ENCODE measurements at places on chromosomes 1 and 21. TPM values are rescaled to one million over a fixed set of nuclear protein-coding genes. Genes with fewer than 3 reads are reported as not detected.

The IFNLR1 gene
- 4.4 TPM for polyA plus RNA-seq

The RHOU gene
- polyA plus RNA-seq, result 17.3 TPM

The ZNF683 gene
- polyA plus RNA-seq, result not detected

The LENEP gene
- 1.4 TPM for polyA plus RNA-seq

The TFF2 gene
- not detected for polyA plus RNA-seq

The BARHL2 gene
- not detected for polyA plus RNA-seq

DNA sequence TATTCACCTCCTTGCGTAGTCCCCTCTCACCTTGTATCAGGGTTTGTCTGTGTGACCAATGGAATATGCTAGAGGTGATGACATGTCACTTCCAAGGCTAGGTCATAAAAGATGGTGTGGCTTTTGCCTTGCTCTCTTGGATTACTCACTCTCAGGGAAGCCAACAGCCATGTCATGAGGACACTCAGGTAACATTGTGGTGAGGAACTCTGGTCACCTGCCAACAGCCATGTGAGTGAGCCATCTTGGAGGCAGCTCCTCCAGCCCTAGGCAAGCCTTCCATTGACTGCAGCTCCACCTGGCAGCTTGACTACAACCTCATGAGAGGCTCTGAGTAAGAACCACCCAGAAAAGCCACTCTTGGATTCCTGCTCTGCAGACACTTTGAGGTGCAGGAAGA lies 11.0 kb upstream of the HEYL start:
- DNase-seq, result no peak

DNA sequence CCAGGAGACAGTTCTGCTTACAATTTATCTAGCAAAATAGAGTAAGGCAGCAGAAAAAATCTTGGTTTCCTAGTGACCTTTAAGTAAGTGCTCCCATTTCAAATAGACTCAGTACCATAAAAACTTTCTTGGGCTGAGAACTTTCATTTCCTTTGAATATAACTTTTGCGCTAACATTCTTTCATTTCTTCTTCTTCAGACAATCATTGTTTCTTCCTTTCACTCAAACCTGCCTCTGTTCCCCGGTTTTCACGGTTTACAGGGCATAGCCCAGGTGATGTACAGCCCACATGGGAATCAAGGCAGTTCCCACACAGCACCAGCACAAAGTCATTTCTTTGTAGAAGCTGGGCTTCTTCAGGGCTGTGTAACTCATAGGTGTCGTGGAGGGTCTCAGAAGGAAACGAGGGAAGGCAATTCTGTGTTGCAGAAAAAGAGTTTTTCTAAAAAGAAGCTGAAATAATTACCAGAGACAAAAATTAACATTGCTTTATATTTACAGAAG lies 611.6 kb downstream of the SMYD3 start:
- no peak for DNase-seq

DNA sequence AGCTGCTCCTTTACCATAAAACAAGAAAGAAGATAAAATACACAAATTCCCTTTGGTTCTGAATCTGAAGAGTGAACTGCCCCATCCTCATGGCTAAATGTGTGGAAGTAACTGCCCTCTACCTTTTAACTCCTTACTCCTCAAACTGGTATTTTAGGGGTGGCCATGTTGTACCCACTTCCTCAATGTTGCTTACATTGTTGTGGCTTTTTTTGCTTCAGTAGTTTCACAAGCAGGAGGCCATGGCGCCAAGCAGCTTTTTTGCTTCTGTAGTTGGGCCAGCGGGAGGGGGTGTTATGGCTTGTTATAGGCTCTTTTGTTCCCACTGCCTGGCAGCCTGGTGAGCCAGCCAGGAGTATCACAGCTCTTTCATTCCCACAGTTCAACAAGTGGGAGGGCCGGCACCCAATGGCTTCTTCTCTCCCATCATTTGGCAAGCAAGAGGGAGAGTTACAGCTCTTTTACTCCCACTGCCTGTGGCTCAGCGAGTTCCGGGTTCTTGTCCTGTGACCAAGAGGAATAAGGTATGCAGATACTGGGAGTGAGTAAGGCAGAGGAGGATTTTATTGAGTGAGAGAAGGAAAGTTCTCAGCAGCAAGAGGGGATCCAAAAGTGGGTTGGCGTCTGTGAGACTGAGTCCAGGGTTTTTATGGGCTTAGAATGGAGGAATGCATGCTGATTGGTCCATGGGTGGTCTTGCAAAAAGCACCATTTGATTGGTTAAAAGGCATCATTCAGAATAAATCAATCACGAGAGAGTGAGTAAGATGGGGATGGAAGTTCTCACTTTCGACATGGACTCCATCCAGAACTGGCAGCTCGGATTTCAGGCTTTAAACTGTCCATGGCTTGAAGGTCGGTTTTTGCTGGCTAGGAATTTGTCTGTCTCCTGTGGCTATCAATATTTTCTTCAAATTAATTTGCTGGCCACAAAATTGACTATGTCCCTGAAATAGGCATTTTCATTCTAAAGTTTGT lies 429.6 kb downstream of the HLX start:
- no peak for DNase-seq

DNA sequence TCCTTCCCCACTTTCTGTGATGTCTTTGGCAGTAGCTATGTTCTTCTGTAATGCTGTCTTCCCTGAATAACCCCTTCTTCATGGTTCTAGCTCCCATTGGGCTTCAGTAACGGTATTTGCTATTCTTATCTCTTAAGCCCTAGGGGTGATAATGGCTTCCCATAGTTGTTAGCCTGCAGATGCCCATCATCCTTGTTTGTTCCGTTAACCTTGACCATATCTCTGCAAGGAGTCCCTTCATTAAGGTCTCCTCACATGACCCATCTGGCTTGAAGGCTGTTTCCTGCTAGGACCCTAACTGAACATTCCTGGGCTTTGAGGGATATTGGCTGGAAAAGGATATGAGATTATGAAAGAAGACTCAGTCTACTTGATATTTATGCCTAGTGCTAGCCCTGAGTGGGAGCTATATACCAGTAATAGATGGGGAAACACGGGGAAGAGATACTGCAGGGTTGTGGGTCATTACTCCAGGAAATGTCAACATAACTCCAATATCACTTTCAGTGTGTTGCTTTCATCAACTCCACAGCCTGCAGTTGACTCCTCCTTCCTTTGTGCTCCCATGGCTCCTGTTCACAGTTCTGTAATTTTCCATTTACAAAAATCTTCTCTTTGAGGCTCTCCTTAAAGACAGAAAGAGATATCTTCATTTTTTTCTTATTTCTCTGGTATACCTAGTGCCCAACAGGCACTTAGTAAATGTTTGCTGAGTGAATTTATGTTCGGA lies 2.5 kb downstream of the MR1 start:
- no peak for DNase-seq

GRCh38 chr1:154459080-154459479 lies 42.9 kb upstream of the TDRD10 start:
- no peak for DNase-seq

DNA sequence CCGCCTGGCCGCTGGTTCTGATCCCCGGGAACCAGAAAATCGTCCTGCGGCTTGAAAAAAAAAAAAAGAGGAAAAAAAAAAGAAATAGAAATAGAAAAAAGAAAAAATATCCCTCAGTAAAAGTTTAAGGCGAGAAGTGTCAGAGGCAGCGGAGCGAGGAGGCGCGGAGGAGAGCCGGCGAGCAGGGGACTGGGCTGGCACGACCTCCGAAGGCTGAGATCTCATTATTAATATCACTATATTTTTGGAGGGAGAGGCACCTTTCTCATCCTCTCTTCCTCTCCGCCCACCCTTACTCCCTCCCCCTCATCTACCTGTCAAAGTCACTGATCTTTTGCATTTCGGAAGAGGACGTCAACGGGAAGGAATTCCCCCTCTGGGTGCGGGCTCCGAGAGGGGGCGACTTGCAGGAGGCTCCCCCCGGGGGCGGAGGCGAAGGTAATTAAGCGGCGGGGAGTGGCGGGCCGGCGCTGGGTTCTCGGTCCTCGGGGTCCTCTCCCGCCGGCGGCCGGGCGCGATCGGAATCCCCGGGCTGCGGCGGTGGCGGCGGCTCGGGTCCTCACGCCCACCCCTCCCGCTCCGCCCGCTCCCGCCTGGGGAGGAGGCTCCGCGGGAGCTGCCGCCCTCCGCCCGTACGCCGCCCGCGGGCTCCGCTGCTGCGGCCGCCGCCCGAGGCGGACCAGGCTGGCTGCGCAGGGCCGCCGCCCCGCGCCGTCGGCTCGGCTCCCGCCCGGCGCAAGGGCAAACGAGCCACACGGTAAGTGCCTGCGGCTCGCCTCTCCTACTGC lies at the start of gene NTNG1:
NTNG1 (plus strand) TSS at position 337 of the 788 bp plus-strand sequence.
- no peak for DNase-seq

GRCh38 chr1:15260418-15261154 lies 13.6 kb downstream of the FHAD1 start:
- no peak for DNase-seq

DNA sequence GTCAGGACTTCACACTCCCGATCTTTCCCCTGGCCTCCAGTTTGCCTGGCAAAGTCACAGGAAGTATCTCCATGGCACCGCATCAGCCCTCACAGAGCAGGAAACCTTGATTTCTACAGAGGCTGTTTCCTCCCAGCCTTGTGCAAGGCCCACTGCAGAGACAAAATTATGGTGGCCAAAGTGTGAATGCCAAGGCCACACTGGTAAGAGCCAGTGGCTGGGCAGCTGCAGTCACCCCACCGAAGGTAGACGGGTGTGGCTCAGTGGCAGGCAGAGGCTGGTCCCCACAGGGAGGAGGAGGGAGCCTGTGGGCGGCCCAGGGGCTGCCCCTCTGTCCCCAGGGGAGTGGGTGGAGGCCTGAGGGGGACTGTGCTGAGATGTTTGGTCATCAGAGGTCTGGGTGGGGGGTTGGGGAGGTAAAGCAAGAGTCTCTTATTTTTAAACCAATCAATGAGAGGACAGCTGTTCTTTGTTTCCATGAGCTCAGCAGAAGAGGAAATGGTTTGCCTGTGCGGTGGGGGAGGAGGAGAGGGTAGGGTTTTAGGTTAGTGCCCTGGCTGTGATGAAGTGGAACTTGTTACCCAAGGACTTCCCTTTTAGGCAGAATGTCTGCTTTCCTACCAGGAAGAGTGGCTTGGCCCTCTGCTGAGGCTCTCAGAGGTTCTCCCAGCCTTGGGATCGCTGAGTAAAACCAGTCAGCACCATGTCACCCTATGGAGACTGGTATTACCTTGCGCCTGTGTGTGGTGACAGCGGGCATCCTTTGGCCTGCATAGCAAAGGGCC lies 18.0 kb upstream of the BTG2 start:
- no peak for DNase-seq

DNA sequence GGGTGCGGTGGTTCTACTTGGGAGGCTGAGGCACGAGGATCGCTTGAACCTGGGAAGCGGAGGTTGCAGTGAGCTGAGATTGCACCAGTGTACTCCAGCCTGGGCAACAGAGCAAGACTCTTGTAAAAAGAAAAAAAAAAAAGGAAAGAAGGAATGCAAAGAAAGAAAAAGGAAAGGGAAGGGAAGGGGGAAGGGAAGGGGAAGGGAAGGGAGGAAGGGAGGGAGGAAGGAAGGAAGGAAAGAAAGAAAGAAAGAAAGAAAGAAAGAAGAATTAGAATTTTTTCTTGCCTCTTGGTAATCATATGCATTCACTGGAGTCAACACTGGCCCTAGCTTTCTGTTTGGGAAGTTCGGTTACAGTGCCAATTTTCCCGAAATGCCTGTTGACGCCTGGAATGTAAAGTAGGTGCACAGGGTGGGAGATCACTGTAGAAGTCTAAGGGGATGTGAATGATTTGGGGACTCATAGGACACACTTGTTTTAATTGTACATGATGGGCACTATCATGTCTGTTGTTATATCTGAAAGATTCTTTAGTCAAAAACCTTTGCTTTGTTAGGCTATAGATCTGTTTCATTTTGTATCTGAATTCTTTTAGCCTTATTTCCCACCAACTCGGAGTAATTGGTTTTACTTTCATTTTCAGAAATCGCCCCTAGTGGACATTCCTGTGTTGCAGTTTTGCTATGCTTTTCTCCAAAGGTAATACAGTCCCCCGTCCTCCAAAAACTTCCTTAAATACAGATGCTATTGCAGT lies 59.8 kb upstream of the MORC3 start:
- DNase-seq, result peak; percentile 76

DNA sequence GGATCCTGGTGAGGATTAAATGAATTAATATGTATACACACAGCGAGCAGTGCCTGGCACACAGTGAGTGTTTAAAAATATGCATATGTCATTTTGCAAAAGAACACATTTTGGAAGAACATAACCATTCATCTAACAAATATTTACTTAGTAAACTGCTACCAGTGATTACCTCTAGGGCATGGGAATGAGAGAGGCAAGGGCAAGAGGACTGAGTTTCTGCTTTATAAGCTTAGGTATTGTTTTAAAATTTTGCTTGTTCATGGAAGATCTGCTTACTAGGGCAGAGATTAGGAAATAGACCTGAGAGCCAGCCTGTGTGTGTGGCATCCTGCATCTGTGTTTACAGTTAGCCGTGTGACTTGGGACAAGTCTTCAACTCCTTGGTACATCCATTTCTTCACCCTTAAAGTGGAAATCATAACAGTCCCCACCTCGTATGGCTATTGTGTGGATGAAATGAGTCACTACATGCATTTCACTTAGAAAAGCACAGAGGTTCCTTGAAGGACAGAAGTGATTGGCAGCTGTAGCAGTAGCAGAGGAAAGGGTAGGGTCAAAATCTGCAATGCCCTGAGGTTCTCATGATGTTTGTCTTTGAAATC lies 198.5 kb upstream of the FMN2 start:
- no peak for DNase-seq

- DNase-seq, result no peak
Observed at GRCh38 chr21:27550287-27550686, 583.4 kb upstream of the ADAMTS5 start.

DNA sequence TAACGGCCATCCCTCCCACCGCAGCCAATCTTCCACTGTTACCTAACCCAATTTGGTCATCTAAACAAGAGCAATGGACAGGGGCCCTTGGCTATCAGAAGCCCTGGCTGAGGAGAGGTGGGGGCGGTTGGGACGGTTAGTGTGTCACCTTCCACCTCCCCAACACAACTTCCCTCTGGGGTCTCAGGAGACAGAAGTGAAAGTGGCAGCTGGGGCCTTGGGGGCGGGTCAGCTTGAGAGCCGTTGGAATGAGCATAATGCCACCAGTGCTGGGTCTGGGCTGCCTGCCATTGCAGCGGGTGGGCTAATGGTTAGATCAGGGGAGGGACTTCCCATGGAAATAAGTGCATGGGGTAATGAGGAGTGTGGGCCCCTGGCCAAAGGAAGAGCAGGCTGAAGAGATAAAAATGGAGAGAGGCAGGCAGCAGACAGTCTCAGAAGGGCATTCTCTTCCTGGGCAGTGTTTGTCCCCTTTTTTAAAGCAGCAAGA lies 7.9 kb downstream of the MEF2D start:
- DNase-seq, result no peak

GRCh38 chr1:12604114-12604874 lies 13.7 kb downstream of the DHRS3 start:
- DNase-seq, result no peak

GRCh38 chr1:108054396-108054795 lies 89.4 kb upstream of the VAV3 start:
- no peak for DNase-seq

DNA sequence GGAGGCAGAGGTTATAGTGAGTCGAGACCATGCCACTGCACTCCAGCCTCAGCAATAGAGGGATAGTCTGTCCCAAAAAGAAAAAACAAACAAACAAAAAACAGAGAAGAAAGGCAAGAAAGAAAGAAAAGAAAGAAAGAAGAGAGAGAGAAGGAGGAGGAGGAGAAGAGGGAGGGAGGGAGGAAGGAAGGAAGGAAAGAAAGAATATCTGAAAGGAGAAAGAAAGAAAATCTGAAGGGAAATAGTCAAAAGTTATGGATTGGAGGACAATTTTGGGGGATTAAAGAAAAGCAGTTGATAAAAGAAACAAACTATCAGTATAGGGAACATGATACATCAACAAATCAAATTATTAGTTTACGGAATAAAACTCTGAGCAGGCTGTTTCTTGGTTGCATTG lies 67.4 kb upstream of the TBX15 start:
- no peak for DNase-seq

Measured in left renal cortex interstitium (tissue), 4 donors.